ENCODE measurements at places on chromosomes 5 and 9. TPM values are rescaled to one million over a fixed set of nuclear protein-coding genes. Genes with fewer than 3 reads are reported as not detected.

Gene TRIM41
- 20.2 TPM for polyA plus RNA-seq

DNA sequence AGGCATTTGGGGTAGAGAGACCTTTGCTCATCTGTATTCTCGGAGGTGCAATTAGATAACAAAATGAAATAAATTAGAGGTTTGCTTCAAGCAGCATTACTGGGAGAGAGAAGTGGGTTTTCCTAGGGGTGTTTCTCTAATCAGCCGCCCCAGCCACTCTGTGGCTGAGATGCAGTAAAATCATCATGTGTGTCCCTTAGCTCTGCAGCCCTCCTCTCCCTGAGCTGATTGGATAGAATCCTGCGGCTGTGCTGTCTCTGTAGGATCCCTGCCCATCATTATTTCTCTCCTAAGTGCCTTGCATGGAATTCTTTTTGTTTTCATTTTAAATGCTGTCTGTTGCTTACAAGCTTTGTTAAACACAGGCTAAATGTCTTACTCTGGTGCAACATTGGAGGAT, 171.4 kb downstream of the SH3GL2 start:
- H3K27me3 ChIP-seq: no peaks in the 10 kb centered on the region
- H3K27ac ChIP-seq: no peak overlapping the region
- H3K36me3 ChIP-seq: no peaks in the 10 kb centered on the region
- H3K4me3 ChIP-seq: no peak overlapping the region

DNA sequence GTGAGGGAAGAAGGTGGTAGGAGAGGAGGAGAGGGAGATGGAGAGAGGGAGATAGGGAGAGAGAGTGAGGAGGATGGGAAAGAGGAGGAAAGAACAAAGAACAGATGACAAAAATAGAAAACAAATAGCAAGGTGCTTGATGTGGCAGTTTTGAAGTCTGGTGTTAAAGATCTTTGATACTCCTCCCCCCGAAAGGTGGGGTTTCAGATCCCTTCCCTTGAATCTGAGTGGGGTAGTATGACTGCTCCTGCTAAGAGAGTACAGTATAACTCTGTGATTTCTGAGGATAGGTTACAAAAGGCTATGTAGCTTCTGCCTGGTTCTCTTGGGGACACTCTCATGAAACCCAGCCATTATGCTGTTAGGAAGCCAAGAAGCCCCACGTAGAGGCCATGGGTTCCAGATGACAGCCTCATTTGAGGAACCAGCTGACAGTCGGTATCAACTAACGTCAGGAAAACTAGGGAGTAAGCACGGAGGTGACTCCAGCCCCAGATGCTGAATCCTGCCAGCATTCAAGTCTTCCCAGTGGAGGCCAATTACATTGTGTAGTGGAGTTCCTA, 102.1 kb downstream of the FANCC start:
- DNase-seq: no peak
- H3K4me1 ChIP-seq: no peaks in the 10 kb centered on the region
- H3K4me3 ChIP-seq: no peak overlapping the region
- H3K27ac ChIP-seq: no peak overlapping the region
- no peaks in the 10 kb centered on the region for H3K36me3 ChIP-seq
- H3K27me3 ChIP-seq: no peaks in the 10 kb centered on the region

DNA sequence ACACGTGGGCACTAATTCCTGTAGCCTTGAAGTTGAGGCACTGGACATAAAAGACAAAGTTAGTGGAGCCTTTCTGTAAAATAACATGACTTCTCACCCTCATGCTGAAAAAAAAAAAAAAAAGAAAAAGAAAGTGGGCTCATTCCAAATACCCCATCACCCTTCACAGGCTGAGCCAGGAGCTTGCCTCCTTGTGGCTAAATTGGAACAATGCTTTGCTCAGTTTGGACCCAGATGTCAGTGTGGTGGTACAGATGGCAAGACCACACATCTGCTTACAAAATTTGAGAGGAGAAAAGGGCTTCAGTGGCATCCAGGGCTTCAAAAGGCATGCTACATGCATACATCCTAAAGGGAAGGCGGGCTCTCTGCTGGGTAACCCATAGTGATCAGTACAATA, 342.8 kb downstream of the EBF1 start:
- H3K27me3 ChIP-seq: no peaks in the 10 kb centered on the region
- H3K4me1 ChIP-seq: no peaks in the 10 kb centered on the region
- no peak overlapping the region for H3K27ac ChIP-seq

DNA sequence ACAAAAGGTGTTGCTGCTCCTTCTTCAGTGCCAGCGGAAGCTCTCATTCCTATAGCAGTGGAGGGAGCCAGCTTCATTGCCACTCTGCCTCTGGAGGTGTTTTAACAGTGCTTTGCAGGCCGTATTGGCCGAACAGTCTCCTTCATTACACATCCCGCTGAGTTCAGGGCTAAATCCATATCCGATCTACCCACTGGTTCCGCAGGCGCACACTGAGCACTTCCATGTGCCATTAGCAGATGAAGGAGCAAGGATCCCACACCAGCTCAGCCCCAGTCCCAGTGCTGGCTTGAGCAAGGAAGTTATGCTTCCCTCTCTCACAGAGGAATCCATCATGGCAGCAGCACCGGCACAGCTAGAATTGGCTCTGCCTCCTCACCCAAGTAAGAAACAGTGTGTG, 121.2 kb upstream of the IRX2 start:
- no peak overlapping the region for H3K27ac ChIP-seq
- no peak overlapping the region for H3K4me3 ChIP-seq
- no peaks in the 10 kb centered on the region for H3K4me1 ChIP-seq
- H3K27me3 ChIP-seq: no peaks in the 10 kb centered on the region
- DNase-seq: no peak

GRCh38 chr5:117210796-117211195, 636.2 kb upstream of the SEMA6A start:
- H3K27ac ChIP-seq: no peak overlapping the region
- no peak overlapping the region for H3K4me3 ChIP-seq
- H3K36me3 ChIP-seq: no peaks in the 10 kb centered on the region
- no peaks in the 10 kb centered on the region for H3K27me3 ChIP-seq

GRCh38 chr9:115191667-115192066, 73.7 kb upstream of the TNC start:
- no peak overlapping the region for H3K27ac ChIP-seq
- no peaks in the 10 kb centered on the region for H3K4me1 ChIP-seq
- no peaks in the 10 kb centered on the region for H3K27me3 ChIP-seq
- no peak overlapping the region for H3K4me3 ChIP-seq
- no peaks in the 10 kb centered on the region for H3K36me3 ChIP-seq

- H3K4me3 ChIP-seq: no peak overlapping the region
Observed at GRCh38 chr9:3578786-3579185, 53.0 kb upstream of the RFX3 start.

DNA sequence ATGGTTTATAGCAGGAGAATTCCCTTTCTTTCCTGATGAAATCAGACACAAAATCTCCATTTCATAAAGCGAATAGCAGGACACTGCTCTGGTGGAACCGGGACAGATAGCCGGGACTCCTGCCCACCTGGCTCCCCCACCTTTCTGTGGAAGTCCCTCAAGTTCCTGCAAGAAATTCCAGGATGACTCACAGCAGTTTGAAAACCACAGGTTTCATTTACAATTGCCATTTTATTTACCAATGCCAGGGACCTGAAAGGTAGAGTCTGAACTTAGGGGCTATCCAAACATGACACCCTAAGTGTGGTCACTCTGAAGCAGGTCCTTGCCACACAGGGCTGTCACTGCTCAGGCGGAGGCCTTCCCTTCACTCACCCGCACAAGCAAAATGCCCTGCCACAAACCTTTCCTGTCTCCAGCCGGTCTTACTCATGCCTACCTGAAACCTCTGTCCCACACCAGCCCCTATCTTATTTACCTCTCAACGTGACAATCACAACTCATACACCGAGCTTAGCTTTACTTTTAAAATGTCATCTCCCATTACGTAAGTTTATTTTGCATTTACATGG, 63.3 kb upstream of the TAF1L start:
- peaks cover 9% of the 10 kb centered on the region for H3K27me3 ChIP-seq
- no peaks in the 10 kb centered on the region for H3K36me3 ChIP-seq
- H3K27ac ChIP-seq: no peak overlapping the region
- H3K4me3 ChIP-seq: no peak overlapping the region

GRCh38 chr9:77505232-77505631, 142.9 kb downstream of the GNA14 start:
- H3K4me1 ChIP-seq: peaks cover 30% of the 10 kb centered on the region
- H3K36me3 ChIP-seq: no peaks in the 10 kb centered on the region
- H3K4me3 ChIP-seq: no peak overlapping the region
- DNase-seq: no peak

Gene SLC46A2
- 0.08 TPM for polyA plus RNA-seq

GRCh38 chr9:109742776-109743348, 37.1 kb upstream of the PALM2AKAP2 start:
- no peak for DNase-seq
- no peaks in the 10 kb centered on the region for H3K36me3 ChIP-seq
- no peaks in the 10 kb centered on the region for H3K27me3 ChIP-seq
- no peaks in the 10 kb centered on the region for H3K4me1 ChIP-seq
- H3K27ac ChIP-seq: no peak overlapping the region

Gene SLC6A19
- polyA plus RNA-seq: not detected

Gene INSL6
- not detected for polyA plus RNA-seq

GRCh38 chr9:121267689-121268597, at the start of gene GSN:
GSN (plus strand) TSS chr9:121268162; CDS start chr9:121301972, 33,810 bp downstream.
- H3K36me3 ChIP-seq: no peaks in the 10 kb centered on the region
- peak within 1 kb of the TSS; percentile 87 for H3K27ac ChIP-seq
- no peaks in the 10 kb centered on the region for H3K27me3 ChIP-seq
- peak within 1 kb of the TSS; percentile 78 for H3K4me3 ChIP-seq

- no peaks in the 10 kb centered on the region for H3K36me3 ChIP-seq
- H3K4me1 ChIP-seq: no peaks in the 10 kb centered on the region
- H3K27ac ChIP-seq: no peak overlapping the region
- no peaks in the 10 kb centered on the region for H3K27me3 ChIP-seq
Observed at GRCh38 chr5:148957591-148958202, 105.2 kb downstream of the SH3TC2 start.

GRCh38 chr5:73678807-73679206, 52.8 kb downstream of the ARHGEF28 start:
- no peaks in the 10 kb centered on the region for H3K4me1 ChIP-seq
- H3K36me3 ChIP-seq: no peaks in the 10 kb centered on the region
- H3K27me3 ChIP-seq: no peaks in the 10 kb centered on the region
- H3K4me3 ChIP-seq: no peak overlapping the region

Gene MCCC2
- 74.3 TPM for polyA plus RNA-seq

GRCh38 chr5:78953092-78953800, 31.9 kb downstream of the ARSB start:
- peaks cover 4% of the 10 kb centered on the region for H3K36me3 ChIP-seq
- H3K27ac ChIP-seq: no peak overlapping the region
- H3K27me3 ChIP-seq: no peaks in the 10 kb centered on the region
- no peaks in the 10 kb centered on the region for H3K4me1 ChIP-seq
- DNase-seq: no peak

Gene PDCD1LG2
- 0.53 TPM for polyA plus RNA-seq

DNA sequence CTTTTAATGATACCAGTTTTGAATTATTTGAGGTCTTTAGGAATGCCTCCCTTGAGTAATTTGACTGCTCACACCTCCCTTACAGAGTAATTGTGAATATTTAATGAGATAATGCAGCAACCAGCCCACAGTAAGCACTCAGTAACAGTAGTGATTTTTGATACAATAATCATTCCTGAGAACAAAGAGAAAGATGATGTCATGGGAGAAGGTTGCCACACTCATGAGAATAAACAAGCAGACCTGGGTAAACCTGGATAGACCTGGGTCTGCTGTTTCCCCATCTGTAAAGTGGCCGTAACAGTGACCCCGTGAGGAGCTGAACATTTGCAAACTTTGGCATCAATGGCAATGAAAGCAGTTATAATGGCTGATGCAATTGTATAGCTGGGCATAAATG, 4.2 kb downstream of the C1QTNF2 start:
- H3K27ac ChIP-seq: no peak overlapping the region
- H3K4me1 ChIP-seq: peaks cover 31% of the 10 kb centered on the region
- no peak overlapping the region for H3K4me3 ChIP-seq
- no peaks in the 10 kb centered on the region for H3K36me3 ChIP-seq
- peaks cover 11% of the 10 kb centered on the region for H3K27me3 ChIP-seq

DNA sequence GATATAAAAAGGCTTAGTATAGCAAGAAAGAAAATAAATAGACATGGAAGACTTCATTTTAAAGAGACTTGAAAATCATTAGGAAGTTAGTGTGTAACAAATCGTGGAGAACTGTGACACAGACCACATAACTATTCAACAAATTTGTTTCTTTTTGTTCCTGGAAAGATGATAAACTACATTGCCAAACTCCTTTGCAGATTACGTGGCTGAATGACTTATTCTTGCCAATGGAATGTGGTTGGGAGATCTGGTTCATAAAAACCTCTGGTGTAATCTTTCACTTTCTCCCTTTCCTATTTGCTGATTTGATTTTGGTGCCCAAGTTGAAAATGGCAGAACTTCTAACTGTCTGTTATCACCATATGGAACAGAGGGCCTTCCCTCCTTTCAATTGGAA, 328.9 kb upstream of the MEF2C start:
- H3K4me3 ChIP-seq: no peak overlapping the region
- no peak for DNase-seq
- no peaks in the 10 kb centered on the region for H3K27me3 ChIP-seq
- H3K36me3 ChIP-seq: no peaks in the 10 kb centered on the region
- no peak overlapping the region for H3K27ac ChIP-seq

DNA sequence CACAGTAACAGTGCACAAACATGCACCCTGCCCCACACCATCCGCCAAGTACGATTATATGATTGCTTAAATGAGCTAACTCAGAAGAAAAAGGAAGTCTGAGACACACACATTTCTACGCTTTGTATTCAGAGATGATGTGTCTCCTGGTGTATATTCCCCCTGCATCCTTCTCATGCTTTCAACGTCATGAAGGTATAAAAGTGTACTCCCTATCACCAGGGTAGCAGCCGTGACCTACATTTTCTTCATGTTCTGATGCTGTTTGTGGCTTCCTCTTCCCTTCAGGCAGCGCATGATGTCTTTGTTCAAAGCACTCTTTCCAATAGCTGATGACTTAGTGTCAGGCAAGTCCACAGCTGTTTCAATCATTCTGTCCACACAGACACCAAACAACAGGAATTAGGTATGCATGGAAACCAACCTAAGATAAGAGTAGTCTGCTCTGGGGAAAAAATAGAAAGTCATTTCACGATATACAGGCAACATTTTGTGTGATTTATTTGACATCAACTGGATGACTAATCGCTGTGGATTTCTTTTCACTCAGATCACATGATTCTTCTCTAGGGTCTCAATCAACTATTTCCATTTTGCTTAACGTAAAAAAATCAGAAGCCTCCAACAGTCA, 269.4 kb upstream of the PTGER4 start:
- peak; percentile 28 for DNase-seq
- H3K4me3 ChIP-seq: no peak overlapping the region
- peak overlapping the region; percentile 75 for H3K27ac ChIP-seq
- H3K36me3 ChIP-seq: no peaks in the 10 kb centered on the region
- H3K4me1 ChIP-seq: peaks cover 26% of the 10 kb centered on the region

- H3K27ac ChIP-seq: no peak overlapping the region
- no peaks in the 10 kb centered on the region for H3K27me3 ChIP-seq
- H3K36me3 ChIP-seq: no peaks in the 10 kb centered on the region
- no peaks in the 10 kb centered on the region for H3K4me1 ChIP-seq
- no peak for DNase-seq
- no peak overlapping the region for H3K4me3 ChIP-seq
Observed at GRCh38 chr9:16133556-16134227, 580.8 kb downstream of the CCDC171 start.

GRCh38 chr5:126443374-126443851, 20.2 kb downstream of the GRAMD2B start:
- H3K27me3 ChIP-seq: no peaks in the 10 kb centered on the region
- peaks cover 10% of the 10 kb centered on the region for H3K4me1 ChIP-seq
- no peak overlapping the region for H3K4me3 ChIP-seq
- no peak overlapping the region for H3K27ac ChIP-seq
- no peaks in the 10 kb centered on the region for H3K36me3 ChIP-seq

- no peaks in the 10 kb centered on the region for H3K36me3 ChIP-seq
- no peak overlapping the region for H3K4me3 ChIP-seq
- H3K4me1 ChIP-seq: peaks cover 12% of the 10 kb centered on the region
- DNase-seq: no peak
Observed at GRCh38 chr5:33828626-33829308, 63.0 kb downstream of the ADAMTS12 start.

Gene COL5A1
- 18.9 TPM for polyA plus RNA-seq

Gene GADD45G
- polyA plus RNA-seq: 118 TPM

Measured in heart left ventricle (tissue), 16 donors.